ENCODE measurements at places on chromosomes 4 and X. TPM values are rescaled to one million over a fixed set of nuclear protein-coding genes. Genes with fewer than 3 reads are reported as not detected.

The ZMYM3 gene
- 16.0 TPM for total RNA-seq

The PNMA6A gene
- 0.32 TPM for total RNA-seq

The CFAP299 gene
- total RNA-seq: not detected

The CDS1 gene
- 20.8 TPM for total RNA-seq

The DMP1 gene
- total RNA-seq: not detected

The FMR1 gene
- 26.4 TPM for total RNA-seq

Data from foreskin keratinocyte (primary cell).